Stimulated activated CD4-positive, alpha-beta T cell treated with anti-CD3 and anti-CD28 coated beads, Interleukin-4, amount 100 ng/mL, for 1 hour (primary cell): ENCODE measurements at places on chromosomes 5 and 9.
A peak's percentile ranks its signal among the peaks of the same experiment; 100 is the strongest.

- DNase-seq, result no peak
Measured at GRCh38 chr9:9996259-9996658, 616.5 kb downstream of the PTPRD start.

GRCh38 chr5:29161399-29162291 is 2031.8 kb upstream of the CDH6 start:
- no peak for DNase-seq

DNA sequence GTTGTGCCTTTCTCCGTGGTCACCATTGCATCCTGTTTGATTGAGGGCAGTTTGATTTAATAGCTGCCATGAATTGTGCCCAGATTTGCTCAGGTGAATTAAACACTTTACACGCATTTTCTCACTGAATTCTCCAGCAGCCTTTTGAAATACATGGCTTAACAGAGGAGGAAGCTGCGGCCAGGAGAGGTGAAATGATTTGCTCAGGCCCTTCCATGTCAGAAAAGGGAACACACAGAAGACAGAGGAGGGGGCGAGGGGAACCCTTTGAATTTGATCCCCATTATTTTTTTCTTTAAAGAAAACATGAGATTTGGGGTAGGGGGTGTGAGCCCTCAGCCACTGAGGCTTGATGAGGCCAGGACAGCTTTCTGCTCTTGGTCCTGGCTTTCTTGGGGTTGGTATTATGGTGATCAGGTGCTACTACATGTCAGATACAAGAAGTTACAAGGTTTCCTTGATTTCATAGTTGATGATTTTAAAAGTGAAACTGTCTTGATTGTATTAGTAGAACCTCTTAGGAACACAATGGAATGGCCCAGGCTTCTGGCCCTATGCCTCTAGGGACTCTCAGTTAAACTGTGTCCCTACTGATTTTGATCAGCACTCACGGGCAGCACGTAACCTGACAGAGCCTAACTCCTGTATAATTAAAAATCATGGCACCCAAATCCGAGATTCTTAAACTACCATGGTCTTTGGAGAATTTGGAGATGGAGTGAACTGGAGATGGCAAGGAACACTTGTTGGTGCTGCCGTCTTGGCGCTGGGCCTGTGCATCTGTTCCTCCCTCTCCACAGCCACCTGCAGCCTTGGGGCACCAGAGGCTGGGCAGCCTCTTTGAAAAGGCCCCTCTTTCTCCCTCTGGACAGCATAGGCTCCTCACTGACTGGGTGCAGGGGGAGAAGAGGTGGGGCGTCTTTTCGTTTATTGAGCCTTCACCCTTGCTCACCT is 107.9 kb downstream of the TRIO start:
- no peak for DNase-seq

- peak; percentile 43 for DNase-seq
Measured at GRCh38 chr9:110148384-110148783, 59.6 kb downstream of the C9orf152 start.

DNA sequence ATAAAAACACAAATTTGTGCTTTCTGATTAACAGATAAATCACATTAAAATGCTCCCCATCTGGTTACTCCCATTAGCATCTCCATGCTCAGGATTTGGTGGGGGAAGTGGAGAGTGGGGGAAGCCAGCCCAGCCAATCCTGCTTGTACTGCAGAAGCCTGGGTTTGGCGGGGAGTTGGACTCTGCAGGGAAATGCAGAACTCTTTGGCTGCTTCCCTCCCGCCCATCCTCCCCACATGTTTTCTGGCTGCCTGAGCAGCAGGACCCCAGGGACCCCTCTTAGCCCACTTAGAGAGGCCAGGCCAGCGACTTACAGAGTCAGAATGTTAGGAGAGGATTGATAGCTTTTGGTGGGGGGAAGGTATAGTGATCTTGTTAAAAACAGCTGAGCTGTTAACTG is 59.5 kb upstream of the FOXI1 start:
- no peak for DNase-seq

DNA sequence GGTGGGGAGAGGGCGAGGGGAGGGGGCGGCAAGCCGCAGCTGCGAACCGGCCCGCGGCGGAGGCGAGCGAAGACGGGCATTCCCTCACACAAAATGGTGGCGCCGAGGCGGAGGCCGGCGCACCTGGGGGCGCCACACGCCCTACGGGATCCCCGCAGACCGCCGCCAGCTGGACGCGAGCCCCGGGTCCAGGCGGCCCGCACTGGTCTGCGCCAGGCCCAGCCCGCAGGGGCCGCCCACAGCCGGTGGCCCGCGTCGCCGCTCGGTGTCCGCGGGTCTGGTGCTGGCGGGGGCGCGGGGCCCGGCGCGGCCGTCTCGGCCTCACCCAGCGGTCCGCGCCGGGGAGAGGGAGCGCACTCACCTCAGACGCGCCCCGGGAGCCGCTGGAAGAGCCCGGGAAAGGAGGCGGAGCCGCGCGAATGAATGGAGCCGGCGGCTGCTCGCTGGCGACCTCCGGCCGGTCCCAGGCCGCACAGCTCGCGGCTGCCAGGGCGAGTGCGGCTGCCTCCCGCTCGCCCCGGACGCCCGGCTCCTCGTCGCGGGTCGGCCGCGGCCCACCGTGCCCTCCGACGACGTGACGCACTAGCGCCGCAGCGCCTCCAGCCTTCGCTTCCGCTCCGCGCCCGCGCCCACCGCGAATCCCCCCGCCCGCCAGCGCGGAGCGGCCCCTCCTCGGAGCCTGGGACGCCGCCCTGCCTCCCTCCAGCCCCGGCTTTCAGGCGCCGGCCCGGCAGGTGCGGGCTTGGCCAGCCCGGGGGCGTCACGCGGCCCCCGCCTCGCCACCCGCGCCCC is at the start of gene FAM169A:
Gene FAM169A (minus strand): TSS at position 584 of the 792 bp plus-strand sequence. CDS start 24,711 bp downstream, outside the sequence.
- DNase-seq, result peak; percentile 55

DNA sequence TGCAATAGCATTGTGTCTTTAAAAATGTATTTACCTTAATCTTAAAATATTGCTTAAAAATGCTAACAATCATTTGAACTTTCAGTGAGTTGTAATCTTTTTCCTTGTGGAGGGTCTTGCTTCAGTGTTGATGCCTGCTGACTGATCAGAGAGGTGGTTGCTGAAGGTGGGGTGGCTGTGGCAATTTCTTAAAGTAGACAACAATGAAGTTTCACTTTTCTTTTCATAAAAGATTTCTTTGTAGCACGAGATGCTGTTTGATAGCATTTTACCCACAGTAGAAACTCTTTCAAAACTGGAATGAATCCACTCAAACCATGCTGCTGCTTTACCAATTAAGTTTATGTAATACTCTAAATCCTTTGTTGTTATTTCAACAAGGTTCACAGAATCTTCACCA is 50.8 kb downstream of the NR3C1 start:
- DNase-seq, result no peak

- no peak for DNase-seq
Measured at GRCh38 chr9:113290052-113290607, 13.0 kb downstream of the RNF183 start.

DNA sequence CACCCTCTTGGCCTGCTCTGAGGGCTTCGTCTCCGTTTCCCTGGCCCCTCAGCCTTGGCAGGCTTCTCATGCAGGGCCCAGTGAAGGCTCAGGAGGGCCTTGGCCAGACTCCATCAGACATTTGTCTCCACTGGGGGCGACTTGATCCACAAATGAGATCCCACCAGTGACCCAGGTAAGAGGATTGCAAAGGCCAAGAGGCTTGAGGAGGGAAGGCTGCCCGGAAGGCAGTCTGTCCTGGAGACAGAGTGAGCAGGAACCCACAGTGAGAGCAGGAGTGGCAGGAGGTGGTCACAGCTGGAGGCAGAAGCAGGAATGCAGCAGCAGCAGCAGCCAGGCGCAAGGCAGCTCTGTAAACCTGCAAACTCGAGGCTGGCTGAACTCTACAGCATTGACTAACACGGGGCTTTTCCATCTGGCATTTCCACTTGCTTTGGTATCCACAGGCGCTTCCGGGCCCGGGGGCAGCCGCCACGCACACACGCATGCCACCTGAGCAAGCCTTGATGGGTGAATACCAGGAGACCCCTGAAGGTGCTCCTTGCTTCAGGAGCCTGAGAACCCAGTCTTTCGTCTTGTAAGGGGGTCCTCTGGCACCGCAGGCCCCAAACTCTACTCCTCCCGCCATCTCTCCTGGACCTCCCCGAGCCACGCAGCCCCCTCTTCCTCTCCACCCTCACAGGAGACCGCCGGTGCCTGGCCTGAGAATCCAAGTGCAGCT is 14.7 kb downstream of the MGAT1 start:
- no peak for DNase-seq

GRCh38 chr9:127519301-127520166 is 68.2 kb downstream of the LRSAM1 start:
- peak; percentile 11 for DNase-seq

GRCh38 chr9:108515856-108516255 is 339.9 kb downstream of the ACTL7B start:
- DNase-seq, result no peak

DNA sequence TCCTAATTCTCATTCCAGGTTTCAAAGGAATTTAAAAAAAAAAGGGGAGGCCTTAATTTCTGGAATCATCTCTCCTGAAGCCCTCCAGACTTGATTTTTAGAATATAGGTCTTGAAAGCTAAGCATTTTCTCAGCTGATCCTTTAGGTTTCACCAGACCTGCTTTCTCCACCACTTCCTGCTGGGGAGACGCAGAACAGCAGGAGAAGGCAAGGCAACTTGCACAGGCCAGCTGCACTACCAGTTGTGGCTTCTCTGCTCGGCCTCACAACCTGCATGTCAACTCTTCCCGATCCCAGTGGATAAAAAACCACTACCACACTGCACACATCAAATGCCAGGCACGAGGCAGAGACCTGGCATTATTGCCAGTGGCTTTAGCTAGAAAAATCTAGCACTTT is 119.8 kb downstream of the SIL1 start:
- DNase-seq, result no peak

- DNase-seq, result no peak
Measured at GRCh38 chr9:94812343-94812742, 85.8 kb downstream of the AOPEP start.

DNA sequence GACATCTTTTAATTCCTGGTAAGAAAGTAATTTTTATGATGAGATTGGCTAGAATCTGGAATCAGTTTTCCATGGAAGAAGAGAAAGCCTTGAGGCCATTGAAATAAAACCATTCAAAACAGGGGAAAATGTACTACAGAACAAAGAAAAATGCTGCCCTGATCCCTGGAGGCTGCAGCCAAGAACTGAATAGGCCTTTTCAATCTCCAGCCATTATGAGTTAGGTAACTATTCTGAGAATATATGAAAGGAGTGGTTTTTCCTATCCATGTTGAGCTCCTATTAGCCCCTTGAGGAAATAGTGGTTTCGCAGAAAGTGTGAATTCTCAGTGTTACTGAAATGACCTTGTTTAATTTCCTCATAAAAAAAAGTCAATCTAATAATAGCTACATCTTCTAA is 408.5 kb upstream of the GRAMD2B start:
- no peak for DNase-seq

DNA sequence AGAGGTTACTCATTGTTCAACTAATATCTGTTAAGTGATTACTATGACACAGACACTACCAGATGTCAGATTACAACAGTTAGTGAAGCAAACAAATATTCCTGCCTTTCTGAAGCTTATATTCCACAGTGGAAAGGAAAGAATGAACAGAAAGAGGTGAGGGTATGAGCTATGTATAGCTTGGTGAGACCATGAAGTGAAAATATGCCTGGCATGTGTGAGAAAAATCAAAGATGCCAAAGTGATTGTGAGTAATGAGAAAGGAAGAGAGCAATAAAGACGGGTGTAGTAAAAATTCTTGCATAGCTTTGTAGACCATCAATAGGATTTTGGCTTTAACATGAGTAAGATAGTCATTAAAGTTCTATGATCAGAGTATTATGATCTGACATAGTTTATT is 734.5 kb upstream of the NUDT12 start:
- DNase-seq, result no peak

DNA sequence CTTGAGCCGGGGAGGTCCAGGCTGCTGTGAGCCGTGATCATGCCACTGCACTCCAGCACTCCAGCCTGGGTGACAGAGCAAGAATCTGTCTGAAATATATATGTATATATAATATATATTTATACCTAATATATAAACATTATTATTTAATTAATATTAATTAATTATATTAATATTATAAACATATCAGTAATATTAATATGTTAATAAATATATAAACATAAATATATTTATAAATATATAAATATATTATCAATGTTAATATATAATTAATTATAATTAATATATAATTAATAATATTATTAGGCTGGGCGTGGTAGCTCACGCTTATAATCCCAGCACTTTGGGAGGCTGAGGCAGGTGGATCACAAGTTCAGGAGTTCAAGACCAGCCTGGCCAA is 41.1 kb downstream of the F2R start:
- no peak for DNase-seq

DNA sequence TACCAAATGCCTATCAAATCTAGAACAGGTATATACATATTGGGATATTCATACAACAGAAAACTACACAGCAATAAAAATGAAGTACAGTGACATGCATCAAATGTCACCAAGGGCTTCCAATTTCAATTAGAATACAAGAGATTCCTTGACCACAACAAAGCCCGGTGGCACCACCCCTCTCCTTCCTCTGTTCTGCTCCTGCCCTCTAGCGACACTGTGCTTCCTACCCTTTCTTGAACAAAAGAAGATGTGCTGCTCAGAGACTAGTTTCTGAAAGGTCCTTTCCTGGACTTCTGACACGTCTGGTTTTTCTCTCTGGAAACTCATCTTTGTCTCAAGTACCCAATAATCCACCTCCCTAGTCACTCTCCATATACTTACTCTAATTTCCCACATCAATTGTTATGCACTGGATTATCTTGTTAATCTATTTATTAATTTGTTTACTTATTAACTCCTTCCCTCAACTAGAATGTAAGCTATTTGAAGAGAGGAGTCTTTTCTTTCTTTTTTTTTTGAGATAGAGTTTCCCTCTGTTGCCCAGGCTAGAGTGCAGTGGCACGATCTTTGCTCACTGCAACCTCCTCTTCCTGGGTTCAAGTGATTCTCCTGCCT is 70.4 kb upstream of the CTSV start:
- peak; percentile 31 for DNase-seq

DNA sequence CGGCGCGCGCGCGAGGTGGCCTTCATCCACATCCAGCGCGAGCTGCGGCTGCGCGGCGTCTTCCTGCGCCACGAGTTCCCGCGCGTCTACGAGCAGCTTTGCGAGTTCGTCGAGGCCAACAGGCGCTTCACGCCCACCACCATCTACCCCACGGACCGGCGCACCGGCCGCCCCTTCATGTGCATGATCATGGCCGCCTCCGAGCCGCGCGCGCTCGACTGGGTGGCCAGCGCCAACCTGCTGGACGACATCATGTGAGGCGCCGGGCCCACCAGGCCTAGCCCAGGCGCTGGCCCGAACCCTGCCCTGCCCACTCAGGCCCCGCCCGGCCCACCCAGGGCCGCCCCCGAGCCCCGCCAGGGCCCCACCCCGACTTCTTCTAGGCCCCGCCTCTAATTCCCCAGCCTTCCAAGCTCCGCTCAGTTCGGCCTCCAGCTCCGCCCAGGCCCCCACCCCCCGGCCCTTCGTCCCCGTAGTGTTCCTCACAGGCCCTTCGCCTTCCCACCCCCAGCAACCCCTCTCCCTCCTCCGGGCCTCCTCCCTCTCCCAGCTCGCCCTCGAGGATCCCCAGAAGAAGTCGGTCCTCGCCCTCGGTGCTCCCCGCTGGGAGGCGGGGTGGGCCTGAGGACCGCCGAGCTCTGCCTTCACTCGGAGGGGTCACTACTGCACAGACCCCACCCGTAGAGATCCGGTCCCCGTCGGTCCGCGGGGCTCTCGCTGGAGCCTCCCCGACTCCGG is 2.0 kb upstream of the PHPT1 start:
- DNase-seq, result peak; percentile 20
